ENCODE measurements at places on chromosomes 16 and 17. TPM values are rescaled to one million over a fixed set of nuclear protein-coding genes. Genes with fewer than 3 reads are reported as not detected.

TMEM100 gene
- total RNA-seq = 17.1 TPM

KRT15 gene
- total RNA-seq = 0.16 TPM

RAP1GAP2 gene
- total RNA-seq = 1.3 TPM

ITGB3 gene
- total RNA-seq = 44.5 TPM

OMG gene
- total RNA-seq = 6.0 TPM

MFAP4 gene
- not detected for total RNA-seq

SUMO2 gene
- total RNA-seq = 164 TPM

TRIM16 gene
- total RNA-seq = 65.4 TPM

VPS35L gene
- 27.5 TPM for total RNA-seq

TBC1D28 gene
- total RNA-seq = not detected

PIPOX gene
- total RNA-seq = 2.3 TPM

LGALS9C gene
- total RNA-seq = not detected

MAPT gene
- under 0.01 TPM for total RNA-seq

CIBAR2 gene
- not detected for total RNA-seq

MYO15A gene
- 0.44 TPM for total RNA-seq
